ENCODE measurements at places on chromosomes 7 and 10.
A peak's percentile ranks its signal among the peaks of the same experiment; 100 is the strongest.

- H3K27ac ChIP-seq: no peak overlapping the region
- H3K27me3 ChIP-seq: peaks cover 55% of the 10 kb centered on the region
Observed at GRCh38 chr10:97923057-97923456, 73.4 kb downstream of the GOLGA7B start.

DNA sequence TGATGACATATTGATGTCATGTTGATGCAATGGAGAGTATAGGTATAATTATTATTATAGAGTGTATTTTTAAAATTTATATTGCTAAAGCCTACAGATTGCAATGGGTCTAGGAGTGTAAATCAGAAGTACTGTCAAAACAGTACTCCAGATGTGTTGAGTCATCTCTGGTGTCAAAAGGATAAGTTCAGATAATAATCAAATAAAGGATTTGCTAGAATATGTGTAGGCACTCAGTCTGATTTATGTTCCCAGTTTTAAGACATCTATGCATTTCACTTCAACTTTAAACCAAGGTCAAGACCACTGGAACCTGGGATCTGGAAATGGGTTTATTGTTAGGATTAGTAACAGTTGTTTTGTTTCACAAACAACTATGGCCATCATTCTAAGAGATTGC is 342.3 kb upstream of the BMPER start:
- no peak overlapping the region for H3K27ac ChIP-seq
- no peaks in the 10 kb centered on the region for H3K4me1 ChIP-seq
- no peak for DNase-seq
- H3K36me3 ChIP-seq: no peaks in the 10 kb centered on the region
- H3K4me3 ChIP-seq: no peak overlapping the region

- H3K36me3 ChIP-seq: no peaks in the 10 kb centered on the region
- no peak for DNase-seq
- H3K4me3 ChIP-seq: no peak overlapping the region
- no peak overlapping the region for H3K27ac ChIP-seq
Observed at GRCh38 chr7:47601881-47602249, 20.0 kb upstream of the TNS3 start.

DNA sequence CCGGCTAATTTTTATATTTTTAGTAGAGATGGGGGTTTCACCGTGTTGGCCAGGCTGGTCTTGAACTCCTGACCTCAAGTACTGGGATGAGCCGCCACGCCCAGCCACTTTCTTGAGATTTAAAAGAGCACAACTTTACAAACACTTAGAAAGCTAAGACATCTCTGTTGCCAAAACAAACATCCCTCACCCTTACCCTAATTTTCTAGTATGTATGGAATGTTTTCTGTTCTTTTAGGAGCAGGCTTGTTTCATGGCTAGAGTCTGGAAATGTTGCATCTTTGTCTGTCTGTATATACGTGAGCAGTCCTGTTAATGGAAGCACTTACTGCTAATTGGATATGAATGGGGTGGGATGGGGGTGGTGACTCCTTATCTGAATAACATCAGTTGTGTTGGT is 2.9 kb downstream of the OLAH start:
- DNase-seq: no peak
- no peaks in the 10 kb centered on the region for H3K36me3 ChIP-seq
- H3K27ac ChIP-seq: no peak overlapping the region
- H3K27me3 ChIP-seq: peaks cover 6% of the 10 kb centered on the region
- H3K4me1 ChIP-seq: no peaks in the 10 kb centered on the region

- no peak for DNase-seq
- H3K27me3 ChIP-seq: no peaks in the 10 kb centered on the region
- H3K4me1 ChIP-seq: no peaks in the 10 kb centered on the region
- no peak overlapping the region for H3K27ac ChIP-seq
- H3K4me3 ChIP-seq: no peak overlapping the region
- peaks cover 9% of the 10 kb centered on the region for H3K36me3 ChIP-seq
Observed at GRCh38 chr7:2278026-2278425, 36.0 kb downstream of the NUDT1 start.

- H3K4me3 ChIP-seq: no peak overlapping the region
- H3K4me1 ChIP-seq: no peaks in the 10 kb centered on the region
- no peak overlapping the region for H3K27ac ChIP-seq
- no peak for DNase-seq
- no peaks in the 10 kb centered on the region for H3K36me3 ChIP-seq
Observed at GRCh38 chr10:60967260-60967659, 23.3 kb upstream of the RHOBTB1 start.

DNA sequence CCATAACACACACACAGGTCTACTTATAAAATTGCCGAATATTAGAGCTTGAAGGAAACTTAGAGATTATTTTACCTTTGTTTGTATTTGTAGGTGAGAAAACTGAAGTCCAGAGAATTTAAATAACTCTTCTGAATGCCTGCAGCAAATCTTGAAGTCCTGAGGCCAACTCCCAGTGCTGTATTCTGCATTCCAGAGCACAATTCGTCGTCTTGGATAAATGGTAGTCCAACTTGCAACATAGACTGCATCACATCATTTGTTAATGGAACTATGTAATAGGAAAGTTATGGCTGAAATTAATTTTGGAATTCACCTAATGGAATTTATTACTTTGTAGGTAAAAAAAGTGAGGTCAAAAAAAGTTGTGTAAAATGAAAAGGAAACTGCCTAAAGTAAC is 37.3 kb upstream of the SEMA3D start:
- H3K36me3 ChIP-seq: no peaks in the 10 kb centered on the region
- H3K27me3 ChIP-seq: no peaks in the 10 kb centered on the region
- no peaks in the 10 kb centered on the region for H3K4me1 ChIP-seq
- DNase-seq: no peak

GRCh38 chr10:80051993-80052392 is 26.5 kb upstream of the TMEM254 start:
- no peaks in the 10 kb centered on the region for H3K36me3 ChIP-seq
- no peak for DNase-seq
- no peak overlapping the region for H3K4me3 ChIP-seq

- H3K4me3 ChIP-seq: no peak overlapping the region
- no peaks in the 10 kb centered on the region for H3K36me3 ChIP-seq
- peaks cover 27% of the 10 kb centered on the region for H3K27me3 ChIP-seq
- H3K27ac ChIP-seq: no peak overlapping the region
- DNase-seq: no peak
- H3K4me1 ChIP-seq: no peaks in the 10 kb centered on the region
Observed at GRCh38 chr7:12119620-12120303, 91.3 kb upstream of the TMEM106B start.

DNA sequence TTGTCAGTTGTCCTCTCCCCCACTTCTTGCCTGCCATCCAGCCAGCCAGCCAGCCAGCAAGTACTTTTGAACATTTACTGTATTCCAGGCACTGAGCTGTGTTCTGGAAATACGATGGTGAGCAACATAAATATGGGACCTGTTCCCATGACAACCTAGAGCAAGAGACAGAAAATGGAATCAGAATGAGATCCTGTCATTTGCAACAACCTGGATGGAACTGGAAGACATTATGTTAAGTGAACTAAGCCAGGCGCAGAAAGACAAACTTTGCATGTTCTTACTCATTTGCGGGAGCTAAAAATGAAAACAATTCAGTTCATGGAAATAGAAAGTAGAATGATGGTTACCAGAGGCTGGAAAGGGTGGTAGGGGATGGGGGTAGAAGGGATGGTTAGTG is 140.7 kb downstream of the ICA1 start:
- peaks cover 14% of the 10 kb centered on the region for H3K36me3 ChIP-seq
- H3K4me1 ChIP-seq: peaks cover 57% of the 10 kb centered on the region
- peak overlapping the region; percentile 73 for H3K27ac ChIP-seq
- H3K27me3 ChIP-seq: no peaks in the 10 kb centered on the region
- H3K4me3 ChIP-seq: no peak overlapping the region
- no peak for DNase-seq

DNA sequence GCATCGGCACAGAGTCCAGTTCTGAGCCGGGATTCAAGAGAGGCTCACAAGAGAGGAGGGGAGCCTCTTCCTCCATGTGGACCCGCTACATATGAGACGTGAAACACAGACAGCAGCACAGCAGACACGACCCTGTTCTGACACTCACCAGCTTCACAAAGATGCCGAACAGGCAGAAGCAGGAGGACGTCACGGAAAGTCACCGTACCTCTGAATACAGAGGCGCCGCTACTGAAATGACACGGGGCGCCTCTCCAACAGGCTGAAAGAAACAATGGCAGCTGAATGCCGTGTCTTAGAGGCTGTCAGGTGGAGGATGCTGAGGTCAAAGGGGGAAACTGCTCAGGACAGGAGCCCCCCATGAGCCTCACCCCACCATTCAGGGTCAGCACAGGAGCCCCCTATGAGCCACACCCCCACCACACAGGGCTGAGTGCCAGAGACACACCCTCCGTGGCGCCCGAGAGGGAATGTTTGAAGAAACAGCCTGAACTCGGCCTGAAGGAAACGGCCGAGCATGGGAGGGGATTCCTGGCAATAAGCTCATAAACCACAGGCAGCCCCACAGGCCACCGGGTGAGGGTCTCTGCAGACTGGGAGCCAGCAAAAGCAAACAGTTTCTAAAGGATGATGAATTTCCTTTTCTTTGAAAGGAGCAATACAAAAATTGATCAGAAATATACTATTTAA is 510.3 kb downstream of the PTPRN2 start:
- no peaks in the 10 kb centered on the region for H3K27me3 ChIP-seq
- no peaks in the 10 kb centered on the region for H3K4me1 ChIP-seq
- no peak overlapping the region for H3K27ac ChIP-seq
- no peak for DNase-seq

DNA sequence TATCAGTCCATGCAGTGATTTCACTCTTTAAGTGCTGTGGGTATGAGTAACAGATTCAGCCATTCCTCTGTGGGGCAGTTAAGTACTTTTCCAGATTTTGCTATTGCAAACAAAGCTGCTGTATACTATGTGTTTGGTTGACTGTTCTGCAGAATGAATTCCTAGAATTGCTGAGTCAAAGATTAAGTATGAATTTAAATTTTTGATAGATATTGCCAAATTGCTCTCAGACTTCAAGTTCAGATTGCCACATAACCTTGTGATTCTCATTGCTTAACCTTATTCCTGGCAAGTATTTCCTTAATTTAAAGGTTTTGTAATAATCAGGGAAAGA is 21.6 kb upstream of the SAR1A start:
- H3K27me3 ChIP-seq: no peaks in the 10 kb centered on the region
- DNase-seq: no peak
- no peak overlapping the region for H3K4me3 ChIP-seq
- no peak overlapping the region for H3K27ac ChIP-seq

DNA sequence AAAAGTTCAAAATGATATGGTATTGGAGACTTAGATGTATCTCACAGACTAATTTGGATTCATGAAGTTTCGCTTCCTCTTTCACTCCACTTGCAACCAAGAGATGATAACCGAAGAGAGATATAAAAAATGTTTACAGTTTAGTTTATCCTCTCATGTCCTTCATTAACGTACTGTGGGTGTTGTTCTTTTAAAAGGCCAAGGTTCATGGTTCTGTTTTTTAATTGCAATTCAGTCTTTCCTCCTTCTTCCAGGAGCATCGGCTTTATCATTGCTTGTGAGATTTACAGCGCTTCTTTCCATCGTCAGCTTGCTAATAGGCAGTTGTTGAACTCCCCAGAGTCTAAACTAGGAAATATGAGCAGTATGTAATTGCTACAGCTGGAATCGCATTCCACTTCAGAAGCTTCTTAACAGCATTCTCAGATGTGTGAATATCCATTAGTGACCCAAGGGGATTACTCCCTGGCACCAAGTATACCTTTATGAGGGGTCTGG is 75.9 kb upstream of the HGF start:
- no peaks in the 10 kb centered on the region for H3K27me3 ChIP-seq
- DNase-seq: no peak
- H3K4me3 ChIP-seq: no peak overlapping the region

Data from effector memory CD8-positive, alpha-beta T cell (primary cell).